MG63 (cell line): ENCODE measurements at places on chromosomes 11 and 22. TPM values are rescaled to one million over a fixed set of nuclear protein-coding genes. Genes with fewer than 3 reads are reported as not detected.

GRCh38 chr11:8403310-8403709 is 139.6 kb upstream of the LMO1 start:
- DNase-seq: no peak

DNA sequence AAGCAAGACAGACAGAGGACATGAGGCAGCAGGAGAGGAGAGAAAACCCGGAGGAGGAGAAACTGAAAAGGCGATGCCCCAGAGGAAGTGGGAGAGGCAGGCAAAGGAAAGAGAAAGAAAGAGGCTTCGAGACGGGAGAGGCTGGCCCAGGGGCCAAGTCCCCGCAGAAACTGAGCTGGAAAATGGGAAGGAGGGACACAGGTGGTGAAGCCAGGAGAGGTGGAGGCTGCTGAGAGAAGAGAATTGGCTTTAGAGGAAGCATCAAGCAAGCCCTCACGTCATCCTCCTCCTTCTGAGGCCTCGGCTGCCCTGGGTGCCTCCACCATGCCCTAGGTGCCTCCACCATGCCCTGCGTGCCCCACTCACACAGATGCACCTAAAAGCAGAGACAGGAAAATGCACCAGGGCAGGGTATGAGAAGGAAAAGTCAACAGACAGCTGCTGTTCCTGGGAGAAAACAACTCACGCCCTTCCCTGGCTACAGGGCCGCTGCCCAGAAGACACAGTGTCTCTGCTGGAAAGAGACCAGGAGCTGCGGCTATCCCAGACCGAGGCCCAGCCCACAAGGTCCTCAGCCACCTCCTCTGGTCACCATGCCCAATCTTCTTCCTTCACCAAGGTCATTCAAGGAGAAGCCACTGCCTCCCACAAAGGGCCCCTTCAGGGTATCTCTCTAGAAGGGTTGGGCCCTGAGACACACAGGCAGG is 14.3 kb downstream of the FXYD6 start:
- DNase-seq: no peak

GRCh38 chr22:45508814-45509213 is 6.1 kb downstream of the FBLN1 start:
- no peak for DNase-seq

The MMP13 gene
- total RNA-seq: not detected in 2 replicates

GRCh38 chr11:27921472-27921871 is 186.5 kb downstream of the KIF18A start:
- no peak for DNase-seq
